Activated CD4-positive, CD25-positive, alpha-beta regulatory T cell treated with anti-CD3 and anti-CD28 coated beads, Interleukin-2, amount 50 U/mL, for 16 hours (primary cell): ENCODE measurements at places on chromosomes 2 and 18.

- no peak for DNase-seq
Observed at GRCh38 chr2:73970141-73970803, 14.4 kb upstream of the TET3 start.

GRCh38 chr2:142937347-142937746, 59.9 kb downstream of the KYNU start:
- no peak for DNase-seq

- DNase-seq: no peak
Observed at GRCh38 chr18:77100751-77101355, 31.7 kb downstream of the MBP start.

GRCh38 chr18:21820033-21820810, 79.6 kb downstream of the MIB1 start:
- DNase-seq: no peak

DNA sequence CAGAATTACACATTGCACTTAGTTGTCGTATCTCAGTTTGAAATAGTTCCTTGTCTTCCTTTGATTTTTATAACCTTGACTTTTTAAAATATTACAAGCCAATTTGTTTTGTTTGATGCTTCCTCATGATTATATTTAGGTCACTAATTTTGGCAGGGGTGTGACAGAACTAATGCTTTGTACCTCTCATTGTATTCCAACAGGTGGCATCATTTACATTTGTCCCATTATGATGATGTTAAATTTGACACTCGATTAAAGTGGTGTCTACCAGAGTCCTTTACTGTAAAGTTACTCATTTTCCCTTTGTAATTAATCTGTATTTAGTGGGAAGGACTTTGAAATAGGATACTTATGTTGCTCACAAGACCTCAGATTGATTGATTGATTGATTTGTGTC, 21.5 kb upstream of the MFSD2B start:
- no peak for DNase-seq

DNA sequence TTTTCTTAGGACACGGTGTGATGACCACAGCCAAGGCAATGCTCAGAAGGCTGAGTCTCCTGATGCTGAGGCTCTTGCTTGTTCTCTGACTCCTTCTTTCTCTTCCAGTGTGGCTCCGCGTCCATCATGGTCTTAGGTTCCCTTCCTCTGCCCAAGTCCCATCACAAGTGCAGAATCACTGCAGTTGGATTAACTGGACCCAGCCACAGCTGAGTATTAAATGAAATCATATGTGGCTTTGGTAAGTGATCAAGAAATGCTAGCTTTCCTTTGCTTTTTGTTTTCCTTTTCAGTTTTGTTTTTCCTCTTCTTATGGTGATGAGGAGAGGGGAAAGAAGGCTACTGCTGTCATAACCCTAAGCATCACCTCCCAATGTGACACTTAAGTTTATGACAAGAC, 375.8 kb downstream of the INSIG2 start:
- no peak for DNase-seq

GRCh38 chr2:216865658-216866057, 5.8 kb upstream of the TNP1 start:
- no peak for DNase-seq

- no peak for DNase-seq
Observed at GRCh38 chr2:60441800-60442199, 111.7 kb downstream of the BCL11A start.

GRCh38 chr18:59996370-59996966, 96.7 kb downstream of the PMAIP1 start:
- no peak for DNase-seq

DNA sequence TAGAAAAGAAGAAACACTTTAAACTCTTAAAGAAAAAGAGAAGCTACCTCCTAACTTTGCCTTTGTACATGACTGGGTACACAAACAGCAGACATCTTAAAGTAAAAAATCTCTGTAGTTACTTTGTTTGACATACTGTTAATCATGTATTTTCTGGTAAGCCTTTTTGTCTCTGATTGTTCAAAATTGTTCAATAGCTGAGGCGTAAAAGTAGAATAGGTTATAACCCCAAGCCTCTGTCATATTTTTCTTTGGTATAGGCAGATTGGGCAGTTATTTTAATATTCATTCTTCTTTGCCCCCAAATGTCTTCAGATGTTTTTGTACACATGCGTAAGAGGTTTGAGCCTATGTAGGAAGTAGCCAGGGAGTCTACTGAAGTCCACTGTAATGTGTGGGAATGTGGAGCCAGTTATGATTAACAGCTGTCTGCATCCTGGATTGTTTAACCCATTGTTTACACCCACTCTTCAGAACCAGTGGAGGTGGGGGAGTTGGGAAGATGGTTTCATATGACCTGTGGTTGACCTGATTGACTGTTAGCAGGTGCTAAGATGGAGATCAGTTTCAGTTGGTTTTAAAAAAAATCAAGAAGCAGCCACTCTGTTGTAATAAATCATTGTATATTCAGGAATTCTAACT, 150.5 kb downstream of the TANC1 start:
- no peak for DNase-seq

DNA sequence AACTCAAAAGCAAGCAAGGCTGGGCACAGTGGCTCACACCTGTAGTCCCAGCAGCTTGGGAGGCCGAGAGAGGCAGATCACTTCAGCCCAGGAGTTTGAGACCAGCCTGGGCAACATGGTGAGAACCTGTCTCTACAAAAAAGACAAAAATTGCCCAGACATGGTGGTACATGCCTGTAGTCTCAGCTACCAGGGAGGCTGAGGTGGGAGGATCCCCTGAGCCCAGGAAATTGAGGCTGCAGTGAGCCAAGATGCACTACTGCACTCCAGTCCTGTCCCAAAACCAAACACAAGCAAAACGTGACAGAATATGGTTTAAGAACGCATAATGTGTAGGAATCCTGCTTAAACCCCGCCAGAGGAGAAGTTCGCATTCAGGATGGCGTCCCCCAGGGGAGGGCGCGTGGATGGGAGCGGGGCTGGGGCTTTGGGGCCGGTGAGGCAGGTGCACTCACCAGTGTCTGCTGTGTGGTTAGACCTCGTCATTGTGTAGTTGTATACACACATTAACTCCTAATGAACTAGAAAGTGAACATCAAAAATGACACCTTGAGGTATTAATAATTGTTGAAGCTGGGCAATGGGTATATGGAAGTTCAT, 5.4 kb downstream of the COLEC11 start:
- no peak for DNase-seq

- no peak for DNase-seq
Observed at GRCh38 chr2:212745359-212745758, 206.8 kb upstream of the ERBB4 start.

- DNase-seq: no peak
Observed at GRCh38 chr2:203605302-203605701, 70.2 kb upstream of the RAPH1 start.

DNA sequence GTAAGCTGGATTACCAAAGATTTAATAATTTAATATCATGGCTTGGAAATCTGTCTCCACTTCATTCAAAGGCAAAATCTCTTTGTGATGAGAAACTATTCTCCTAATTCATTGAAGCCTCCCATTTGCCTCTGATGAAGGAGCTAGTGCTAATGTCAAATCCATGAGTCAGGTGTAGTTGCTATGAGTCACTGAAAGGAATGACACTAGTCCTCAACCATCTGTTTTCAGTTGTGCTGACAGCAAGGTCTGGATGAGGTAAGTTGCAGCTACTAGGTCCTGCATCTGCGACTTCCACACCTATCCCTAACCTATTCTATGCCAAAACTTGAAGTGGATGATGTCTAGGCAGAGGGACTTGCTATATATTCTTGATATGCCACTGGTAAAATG, 324.0 kb upstream of the UBE2E3 start:
- no peak for DNase-seq

DNA sequence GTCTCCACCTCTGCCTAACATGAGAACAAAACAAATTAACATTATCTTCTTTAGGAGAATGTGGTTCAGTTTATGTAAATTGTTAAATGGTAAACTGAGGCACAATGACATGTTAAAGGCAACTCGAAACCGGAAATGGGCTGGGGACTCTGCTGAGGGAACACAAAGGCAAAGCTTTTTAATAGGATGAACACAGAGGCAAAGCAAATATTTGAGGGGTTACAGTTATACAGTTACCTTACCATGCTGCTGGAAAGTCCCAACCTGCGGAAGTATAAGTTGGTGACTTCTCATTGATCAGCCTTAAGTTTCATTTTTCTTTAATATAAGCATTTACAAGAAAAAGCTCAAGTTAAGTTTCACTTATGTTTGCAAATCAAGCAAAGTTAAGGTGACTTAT, 195.0 kb downstream of the DLGAP1 start:
- no peak for DNase-seq

GRCh38 chr2:27754138-27754588, 17.4 kb upstream of the MRPL33 start:
- DNase-seq: peak; percentile 44

DNA sequence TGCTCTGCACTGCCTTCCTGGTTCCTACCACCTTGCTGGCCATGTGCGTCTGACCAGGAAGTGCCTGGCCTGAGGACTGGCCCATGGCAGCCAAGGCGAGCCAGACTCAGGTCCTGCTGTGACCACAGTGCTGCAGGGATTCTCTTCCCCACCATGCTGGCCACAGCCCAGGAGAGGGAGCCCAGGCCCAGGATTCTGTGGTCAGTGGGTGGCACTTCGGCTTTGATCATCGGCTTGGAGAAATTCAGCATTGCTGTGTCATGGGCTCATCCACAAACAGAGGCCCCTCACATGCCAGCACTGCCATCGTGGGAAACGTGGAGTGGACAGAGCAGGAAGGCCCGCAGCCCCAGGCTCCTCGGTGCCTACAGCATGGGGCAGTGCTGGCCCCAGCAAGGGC, 211.6 kb downstream of the SEPTIN10 start:
- no peak for DNase-seq

DNA sequence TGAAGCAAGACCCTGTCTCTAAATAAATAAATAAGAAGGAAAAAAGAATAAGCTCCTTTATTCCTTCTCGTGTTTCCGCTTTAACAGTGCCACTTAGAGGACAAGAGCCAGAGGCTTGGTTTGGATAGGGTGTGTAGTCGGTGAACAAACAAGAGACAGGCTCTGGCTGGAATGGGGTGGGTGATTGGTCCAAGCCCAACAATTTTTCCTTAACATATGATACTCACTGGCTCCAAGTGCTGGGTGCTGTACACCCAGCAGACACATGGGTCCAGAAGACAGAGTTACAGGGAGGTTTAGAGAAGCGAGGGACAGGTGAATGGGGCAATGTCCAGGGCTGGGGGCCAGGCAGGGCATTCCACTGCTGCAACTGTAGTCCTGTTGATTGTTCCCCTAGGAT, 77.8 kb downstream of the NCAPH start:
- DNase-seq: no peak

GRCh38 chr2:199325881-199326280, 131.9 kb downstream of the SATB2 start:
- DNase-seq: no peak

DNA sequence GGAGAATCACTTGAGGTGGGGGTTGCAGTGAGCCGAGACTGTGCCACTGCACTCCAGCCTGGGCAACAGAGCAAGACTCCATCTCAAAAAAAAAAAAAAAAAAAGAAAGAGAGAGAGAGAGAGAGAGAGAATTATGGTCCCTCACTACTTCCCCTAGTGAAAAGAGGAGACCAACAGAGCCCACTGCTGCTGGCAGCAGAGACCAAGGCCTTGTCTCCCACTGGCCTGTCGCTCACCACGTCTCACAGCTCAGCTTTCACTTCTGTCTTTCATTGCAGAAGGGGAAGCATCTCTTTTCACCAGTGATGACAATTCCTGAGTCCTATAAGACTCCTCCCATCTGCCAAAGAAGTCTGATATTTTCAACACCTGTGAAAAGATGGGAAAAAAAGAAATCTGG, 81.3 kb downstream of the CLHC1 start:
- no peak for DNase-seq

DNA sequence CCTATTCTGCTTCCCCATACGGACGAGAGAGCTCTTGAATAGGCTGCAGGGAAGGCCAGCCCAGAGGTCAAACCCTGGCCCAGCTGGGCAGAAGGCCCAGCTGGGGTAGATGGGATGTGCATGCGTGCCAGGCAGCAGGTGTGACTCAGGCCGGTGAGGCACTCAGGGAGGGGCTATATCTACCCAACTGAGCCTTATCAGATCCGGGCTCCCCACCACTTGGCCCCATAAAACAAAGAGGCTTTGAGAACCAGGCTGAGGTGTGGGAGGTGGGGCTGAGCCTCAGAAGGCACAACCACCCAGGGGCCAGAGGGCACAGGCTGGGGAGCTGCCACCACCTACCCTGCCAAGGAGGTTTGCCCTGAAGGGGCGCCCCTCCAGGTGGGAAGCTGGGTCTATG, 8.0 kb upstream of the CFAP65 start:
- DNase-seq: no peak

DNA sequence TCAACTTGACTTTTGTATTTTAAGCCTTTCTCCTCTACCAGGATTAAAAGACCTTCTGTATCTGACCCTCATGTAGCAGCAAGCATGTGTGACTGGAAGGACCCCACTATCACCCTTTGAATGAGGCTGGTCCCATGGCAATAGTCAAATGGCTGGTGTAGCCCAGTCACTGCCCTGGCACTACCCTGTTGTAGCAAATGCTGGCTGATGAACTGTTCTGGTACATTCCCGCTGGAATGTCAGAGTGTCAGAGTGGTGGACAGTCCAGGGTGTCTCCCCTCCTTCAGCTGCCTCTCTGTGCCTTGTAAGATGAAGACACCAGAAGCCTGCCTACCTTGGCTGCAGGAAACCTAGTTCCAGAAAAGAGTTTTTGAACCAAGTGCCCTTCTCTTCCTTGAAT, 115.7 kb downstream of the ACKR3 start:
- DNase-seq: no peak

- no peak for DNase-seq
Observed at GRCh38 chr18:75915941-75916623, 488.6 kb upstream of the SMIM21 start.

GRCh38 chr18:23897733-23898132, 116.8 kb upstream of the TTC39C start:
- DNase-seq: no peak

DNA sequence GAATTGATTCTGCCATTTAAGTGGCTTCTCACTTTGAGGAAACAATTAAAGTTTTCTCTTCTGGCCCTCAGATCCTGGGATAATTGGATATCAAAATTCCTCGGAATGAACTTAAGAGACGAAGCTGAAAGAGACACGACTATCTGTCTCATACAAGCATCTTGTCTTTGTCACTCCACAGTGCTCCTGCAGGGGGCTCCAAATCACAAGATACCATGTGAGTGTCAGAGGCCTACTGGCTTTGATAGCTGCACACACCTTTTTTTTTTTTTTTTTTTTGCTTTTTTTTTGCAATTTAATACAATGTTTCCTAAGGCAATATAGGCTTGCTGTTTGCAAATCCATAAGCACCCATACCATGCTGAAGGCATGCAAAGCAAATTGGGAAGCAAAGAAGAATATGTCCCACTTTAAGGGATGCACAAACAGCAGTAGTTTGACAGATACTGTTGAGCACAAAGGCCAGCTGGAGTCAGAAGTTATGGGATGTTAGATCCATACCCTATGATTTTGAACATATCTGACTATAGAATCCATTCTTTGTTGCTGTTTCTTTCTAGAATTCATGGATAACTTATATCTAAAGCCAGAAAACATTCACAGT, 109.0 kb upstream of the CBLN2 start:
- no peak for DNase-seq

- no peak for DNase-seq
Observed at GRCh38 chr2:195838002-195838401, 181.0 kb downstream of the SLC39A10 start.

GRCh38 chr18:53864770-53865169, 359.7 kb downstream of the MBD2 start:
- no peak for DNase-seq
